H9 (cell line): ENCODE measurements at places on chromosomes 5 and 9. TPM values are rescaled to one million over a fixed set of nuclear protein-coding genes. Genes with fewer than 3 reads are reported as not detected.

DNA sequence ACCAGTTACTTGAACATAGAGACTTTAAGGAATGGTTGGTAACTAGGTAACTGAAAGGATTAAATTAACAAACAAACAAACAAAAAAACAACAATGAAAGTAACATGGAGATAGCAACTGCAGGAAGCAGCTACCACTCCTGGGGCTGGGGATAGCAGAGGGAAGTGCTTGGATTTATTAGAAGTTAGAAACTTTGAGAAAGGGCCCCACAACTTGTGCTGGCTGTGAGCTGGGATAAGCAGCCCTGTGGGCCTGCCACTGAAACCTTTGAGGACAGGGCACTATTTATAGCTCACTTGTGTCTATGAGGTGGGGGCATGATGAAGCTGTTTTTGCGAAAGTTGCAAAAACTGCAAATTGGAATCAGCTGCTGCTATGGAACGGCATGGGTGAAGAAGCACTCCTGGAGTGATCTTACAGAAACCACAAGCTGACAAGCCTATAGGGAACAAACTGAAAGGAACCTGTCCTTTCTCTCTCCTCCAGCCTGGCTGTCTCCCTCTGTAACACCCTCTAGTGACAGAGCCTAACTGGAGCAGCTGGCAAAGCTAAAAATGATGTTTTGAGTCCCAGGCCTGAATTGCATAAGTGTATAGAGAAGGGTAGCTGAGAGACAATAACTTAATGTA lies 91.4 kb upstream of the RANBP6 start:
- DNase-seq: peak; percentile 57

DNA sequence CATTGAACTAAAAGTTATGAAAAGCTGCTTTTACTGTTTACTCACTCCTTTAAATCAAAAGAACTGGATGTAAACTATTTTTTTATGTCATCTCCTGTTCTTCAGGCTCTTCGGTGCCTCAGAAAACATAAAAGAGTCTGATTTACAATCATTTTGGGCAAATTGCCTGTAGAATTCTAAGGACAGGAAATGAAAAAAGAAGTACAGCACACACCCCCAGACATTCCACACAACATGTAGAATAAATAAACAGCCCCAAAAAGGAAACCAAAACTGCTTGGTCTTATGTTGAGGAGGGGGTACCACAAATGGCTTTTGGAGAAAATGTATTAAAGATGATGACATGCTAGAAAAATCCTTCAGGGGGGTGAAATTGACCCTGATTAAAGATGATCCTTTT lies 57.2 kb downstream of the ITGA1 start:
- no peak for DNase-seq

DNA sequence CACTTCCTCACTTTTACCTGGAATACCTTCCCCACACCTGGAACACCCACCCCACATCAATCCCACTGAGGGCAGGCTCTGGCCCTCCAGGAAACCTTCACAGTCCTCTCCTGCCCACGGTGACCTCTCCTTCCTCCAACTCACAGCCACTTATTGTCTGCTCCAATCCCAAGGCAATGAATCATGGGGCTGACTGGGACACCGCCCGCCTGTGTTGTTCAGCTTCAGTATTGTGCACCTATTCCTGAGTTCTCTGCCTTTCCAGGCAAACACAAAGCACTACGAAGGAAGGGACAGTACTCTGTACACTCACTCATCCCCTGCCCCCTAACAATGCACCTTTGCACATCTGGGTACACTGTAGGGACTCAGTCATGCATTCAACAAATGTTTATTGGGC lies 7.3 kb downstream of the PCDH1 start:
- no peak for DNase-seq

Gene EPB41L4A
- 4.8 and 4.9 TPM in 2 replicates for total RNA-seq

Gene ZNF367
- total RNA-seq: 9.3 and 10.1 TPM in 2 replicates

Gene BHMT2
- not detected in 2 replicates for total RNA-seq

Gene TAF9
- 82.4 and 85.0 TPM in 2 replicates for total RNA-seq

DNA sequence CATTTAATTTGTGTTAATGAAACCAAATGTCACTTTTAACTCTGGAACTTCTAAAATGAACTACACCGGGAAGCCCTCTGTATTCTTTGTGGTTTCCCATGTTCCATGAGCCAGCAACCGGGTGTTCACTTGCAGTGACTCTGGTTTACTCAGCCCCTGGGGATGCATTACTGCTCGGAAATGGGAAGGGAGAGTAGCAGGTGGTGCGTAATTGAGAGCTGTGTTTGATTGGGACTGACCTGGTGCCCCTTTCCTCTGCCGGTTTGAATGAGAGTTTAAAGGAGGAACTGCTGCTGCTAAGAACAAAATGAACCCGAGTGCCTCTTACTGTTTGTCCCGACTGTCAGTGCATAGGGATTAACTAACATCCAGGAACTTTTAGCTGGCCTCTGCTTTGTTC lies 100.1 kb upstream of the DHFR start:
- no peak for DNase-seq

DNA sequence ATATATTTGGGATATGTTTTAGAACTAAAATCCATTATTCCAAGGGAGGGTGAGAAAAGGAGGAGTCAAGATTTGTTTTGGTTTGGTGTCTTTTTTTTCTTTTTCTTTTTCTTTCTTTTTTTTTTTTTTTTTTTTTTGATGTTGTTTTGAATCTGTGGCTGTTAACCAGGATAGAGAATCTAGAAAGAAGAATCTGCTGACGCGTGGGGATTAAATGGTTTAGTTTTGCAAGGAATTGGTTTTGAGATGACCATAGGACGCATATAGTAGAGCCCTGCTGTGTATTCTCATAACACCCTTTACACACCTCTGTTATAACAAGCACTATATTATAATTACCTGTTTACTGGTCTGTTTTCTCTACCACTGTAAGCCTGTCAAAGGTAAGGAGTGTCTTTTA lies 9.4 kb downstream of the RABGAP1 start:
- no peak for DNase-seq

- no peak for DNase-seq
Measured at GRCh38 chr5:54194318-54194717, 116.1 kb downstream of the ARL15 start.

Gene IL13
- total RNA-seq: not detected in 2 replicates

DNA sequence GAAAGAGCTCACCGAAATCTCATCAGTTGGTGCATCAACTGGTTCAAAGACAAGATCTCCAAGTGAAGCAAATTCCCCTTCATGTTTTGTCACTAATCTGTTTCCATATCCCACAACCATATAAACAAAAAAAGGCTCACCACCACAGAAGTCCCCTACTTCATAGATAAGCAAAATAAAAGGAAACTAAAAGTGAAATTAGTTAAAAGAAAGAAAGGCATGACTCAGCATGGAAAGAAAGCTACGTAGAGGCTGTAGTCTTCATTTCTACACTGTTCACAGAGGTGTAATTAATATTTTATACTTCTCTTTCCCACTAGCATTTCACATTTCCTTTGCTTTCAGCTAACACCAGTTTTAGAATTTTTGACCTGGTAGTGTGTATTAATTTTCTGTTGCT lies 208.0 kb downstream of the CYLC2 start:
- no peak for DNase-seq

DNA sequence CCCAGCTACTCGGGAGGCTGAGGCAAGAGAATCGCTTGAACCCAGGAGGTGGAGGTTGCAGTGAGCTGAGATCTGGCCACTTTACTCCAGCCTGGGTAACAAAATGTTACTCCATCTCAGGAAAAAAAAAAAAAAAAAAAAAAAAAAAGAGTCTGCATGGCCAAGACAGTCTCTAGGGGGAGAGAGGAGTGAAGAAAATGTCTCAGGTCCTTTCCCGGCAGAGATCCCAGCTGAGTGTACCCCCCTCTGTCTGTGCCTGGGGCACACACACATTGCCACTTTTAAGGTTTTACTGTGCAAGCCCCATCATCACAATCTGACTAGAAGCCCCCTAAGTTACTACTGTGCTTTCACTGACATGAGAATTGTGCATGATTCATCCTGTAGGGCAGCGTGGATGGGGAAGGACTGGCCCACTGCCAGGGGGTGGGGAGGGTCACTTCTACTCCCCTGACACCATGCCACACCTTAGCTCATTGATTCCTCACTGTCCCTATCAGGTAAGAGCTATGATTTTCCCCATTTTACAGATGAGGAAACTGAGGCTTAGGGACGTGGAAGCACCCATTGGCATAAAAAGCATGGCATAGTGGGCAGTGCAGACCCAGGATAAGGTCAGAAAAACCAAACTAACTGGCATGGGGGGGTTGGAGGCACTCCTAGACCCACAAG lies 102.3 kb upstream of the LARP1 start:
- no peak for DNase-seq

Gene SH3GLB2
- total RNA-seq: 69.0 and 69.5 TPM in 2 replicates
